Left kidney (tissue), 8 donors: ENCODE measurements at places on chromosomes 13 and 19.

DNA sequence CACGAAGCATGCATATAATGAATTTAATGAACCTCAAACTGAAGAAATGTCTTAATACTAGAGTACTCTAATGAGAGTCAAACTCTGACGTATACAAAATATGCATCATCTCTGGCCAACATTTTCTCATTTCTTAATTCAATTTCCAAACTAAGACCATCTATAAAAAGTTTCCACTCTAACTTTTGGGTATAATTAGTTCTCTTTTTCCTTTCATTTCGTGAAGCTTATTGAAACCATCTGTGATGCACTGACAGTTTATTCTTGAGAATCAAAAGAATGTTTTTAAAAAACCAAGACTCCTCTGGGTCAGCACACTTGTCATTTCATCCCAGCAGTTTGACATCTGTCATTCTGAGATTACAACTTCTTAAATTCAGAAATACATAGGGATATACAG, 90.0 kb downstream of the CAB39L start:
- DNase-seq, result no peak

GRCh38 chr13:53775807-53776206, 747.2 kb downstream of the OLFM4 start:
- no peak for DNase-seq

GRCh38 chr13:102707467-102707866, 12.6 kb upstream of the METTL21C start:
- no peak for DNase-seq

- DNase-seq, result no peak
Observed at GRCh38 chr13:73987618-73988017, 146.6 kb downstream of the KLF12 start.

DNA sequence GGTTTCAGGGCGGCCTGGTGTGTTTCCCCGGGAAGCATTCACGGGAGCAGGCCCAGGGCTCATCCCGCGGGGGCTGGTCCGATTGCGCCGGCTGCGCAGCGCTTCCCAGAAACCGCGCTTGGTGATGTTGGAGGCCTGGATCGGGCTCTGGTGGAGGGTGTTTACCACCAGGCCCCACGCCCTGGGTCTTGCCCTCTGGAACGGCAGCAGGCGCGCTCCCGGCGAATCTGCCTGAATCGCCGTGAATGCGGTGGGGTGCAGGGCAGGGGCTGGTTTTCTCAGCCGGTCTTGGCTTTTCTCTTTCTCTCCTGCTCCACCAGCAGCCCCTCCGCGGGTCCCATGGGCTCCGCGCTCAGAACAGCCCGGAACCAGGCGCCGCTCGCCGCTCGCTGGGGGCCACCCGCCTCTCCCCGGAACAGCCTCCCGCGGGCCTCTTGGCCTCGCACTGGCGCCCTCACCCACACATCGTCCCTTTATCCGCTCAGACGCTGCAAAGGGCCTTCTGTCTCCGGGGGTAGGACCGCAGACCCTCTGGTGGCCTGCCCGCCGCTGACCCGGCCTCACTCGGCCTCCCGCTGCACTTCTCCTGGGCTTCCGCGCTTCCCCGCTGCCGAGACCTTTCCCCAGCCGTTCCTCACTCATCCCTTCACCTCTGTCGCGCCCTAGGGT, 69.4 kb upstream of the GJB6 start:
- peak; percentile 22 for DNase-seq
